ENCODE measurements at places on chromosomes 7 and 10.

- H3K27ac ChIP-seq, result no peak overlapping the region
- no peak overlapping the region for H3K4me3 ChIP-seq
- no peak for DNase-seq
- no peaks in the 10 kb centered on the region for H3K27me3 ChIP-seq
- H3K36me3 ChIP-seq, result peaks cover 13% of the 10 kb centered on the region
Observed at GRCh38 chr10:74145133-74145532, 5.5 kb downstream of the AP3M1 start.

- no peak overlapping the region for H3K4me3 ChIP-seq
- H3K27ac ChIP-seq, result no peak overlapping the region
- H3K36me3 ChIP-seq, result no peaks in the 10 kb centered on the region
Observed at GRCh38 chr7:71613313-71613712, 481.4 kb downstream of the GALNT17 start.

- peaks cover 56% of the 10 kb centered on the region for H3K36me3 ChIP-seq
- no peak for DNase-seq
- no peaks in the 10 kb centered on the region for H3K27me3 ChIP-seq
- H3K4me1 ChIP-seq, result peaks cover 57% of the 10 kb centered on the region
Observed at GRCh38 chr10:110870823-110871297, 868 bp upstream of the PDCD4 start.

- H3K27ac ChIP-seq, result peak overlapping the region; percentile 93
- peaks cover 10% of the 10 kb centered on the region for H3K36me3 ChIP-seq
- peak; percentile 40 for DNase-seq
- H3K4me3 ChIP-seq, result peak overlapping the region; percentile 61
Observed at GRCh38 chr7:44257618-44258422, 57.0 kb downstream of the YKT6 start.

DNA sequence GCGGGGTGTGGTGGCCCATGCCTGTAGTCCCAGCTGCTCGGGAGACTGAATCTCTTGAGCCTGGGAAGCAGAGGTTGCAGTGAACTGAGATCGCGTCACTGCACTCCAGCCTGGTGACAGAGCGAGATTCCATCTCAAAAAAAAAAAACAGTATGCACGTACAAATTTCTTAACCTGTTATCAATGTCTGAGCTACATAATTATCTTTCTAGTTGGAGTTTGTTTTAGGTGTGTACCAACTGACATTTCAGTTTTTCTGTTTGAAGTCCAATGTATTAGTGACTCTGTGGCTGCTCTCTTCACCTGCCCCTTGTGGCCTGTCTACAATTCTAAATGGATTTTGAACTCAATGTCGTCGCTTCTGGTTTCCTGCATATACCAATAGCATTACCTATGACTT, 40.3 kb downstream of the CD36 start:
- H3K27ac ChIP-seq, result no peak overlapping the region
- H3K4me1 ChIP-seq, result no peaks in the 10 kb centered on the region
- H3K27me3 ChIP-seq, result no peaks in the 10 kb centered on the region
- DNase-seq, result no peak
- H3K4me3 ChIP-seq, result no peak overlapping the region

DNA sequence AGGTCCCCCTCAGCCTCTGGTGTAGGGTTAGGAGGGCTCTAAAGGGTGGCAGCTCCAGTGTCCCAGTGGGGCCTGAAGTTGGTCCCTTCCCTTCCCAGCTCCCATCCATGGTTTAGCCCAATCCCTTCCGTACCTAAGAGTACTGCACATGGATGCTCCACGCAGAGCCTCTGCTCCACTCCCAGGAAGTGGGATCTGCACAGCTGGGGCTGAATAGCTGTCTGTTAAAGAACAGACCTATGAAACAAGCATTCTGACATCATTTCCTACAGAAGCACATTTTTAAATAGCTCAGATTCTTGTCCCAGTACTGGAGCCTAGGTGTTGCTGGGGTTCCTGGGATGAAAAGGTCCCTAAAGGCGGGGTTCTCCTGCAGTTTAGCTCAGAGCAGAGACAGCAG, 135.9 kb downstream of the ZMYND11 start:
- DNase-seq, result no peak
- H3K36me3 ChIP-seq, result peaks cover 2% of the 10 kb centered on the region
- H3K4me1 ChIP-seq, result no peaks in the 10 kb centered on the region
- no peaks in the 10 kb centered on the region for H3K27me3 ChIP-seq
- no peak overlapping the region for H3K4me3 ChIP-seq

DNA sequence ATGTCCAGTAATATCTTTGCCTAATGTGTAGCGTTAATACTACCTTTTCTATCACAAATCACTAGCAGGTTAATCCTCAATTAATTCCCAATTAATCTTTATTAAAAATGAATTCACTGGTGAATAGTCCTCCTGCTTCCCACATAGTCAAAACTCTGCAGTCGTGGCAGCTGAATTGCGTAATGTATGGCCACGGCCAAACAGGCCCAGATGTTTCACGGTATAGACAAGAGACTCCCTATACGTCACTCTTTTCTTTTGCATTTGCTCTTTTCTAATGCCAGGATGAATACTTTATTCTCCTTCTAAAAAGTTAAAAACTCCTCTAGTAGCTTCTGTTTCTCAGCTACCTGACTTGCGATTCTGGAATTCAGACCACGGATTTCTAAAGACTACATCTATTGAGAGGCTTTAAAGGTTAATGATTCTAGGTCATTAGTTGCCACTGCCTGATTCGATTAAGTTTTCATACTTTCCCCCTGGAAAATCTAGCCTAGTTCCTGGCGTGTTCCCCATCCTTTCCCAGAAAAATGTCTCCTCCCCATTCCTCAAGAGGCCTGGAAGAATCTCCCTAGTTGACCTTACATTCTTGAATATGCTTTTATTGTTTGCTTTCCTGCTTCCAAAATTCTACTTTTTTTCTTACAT, 16.9 kb downstream of the MEOX2 start:
- H3K27ac ChIP-seq, result no peak overlapping the region
- H3K36me3 ChIP-seq, result no peaks in the 10 kb centered on the region
- H3K4me1 ChIP-seq, result no peaks in the 10 kb centered on the region
- DNase-seq, result no peak
- H3K4me3 ChIP-seq, result no peak overlapping the region

DNA sequence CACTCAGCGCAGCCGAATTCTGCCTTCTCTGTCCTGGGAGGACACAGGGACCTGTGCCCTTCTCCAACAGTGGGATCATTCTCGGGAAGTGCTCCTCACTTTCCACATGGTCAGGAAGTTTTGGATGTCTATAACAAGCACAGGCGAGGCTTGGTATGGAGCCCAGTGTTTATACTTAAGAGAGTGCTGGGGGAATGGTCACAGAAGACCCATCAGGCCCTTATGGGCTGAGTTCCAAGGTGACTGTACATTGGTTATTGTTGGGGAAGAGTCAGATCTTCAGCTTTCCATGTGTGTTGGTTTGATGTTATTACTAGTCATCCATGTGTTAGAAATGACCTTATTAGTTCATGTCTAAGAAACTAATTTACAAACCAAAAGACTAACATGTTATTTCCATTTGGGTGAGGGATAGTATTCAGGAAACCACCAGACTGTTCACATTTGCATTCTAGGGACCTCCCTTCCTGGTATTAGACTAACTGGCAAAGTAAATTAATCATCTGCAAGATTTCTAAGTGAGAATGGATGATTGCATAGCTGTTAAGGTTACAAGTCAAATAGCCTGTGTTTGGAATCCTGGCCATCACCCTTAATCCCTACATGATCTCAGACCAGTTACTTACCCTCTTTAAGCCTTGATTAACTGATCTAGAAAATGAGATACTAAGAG, 834.2 kb downstream of the LRMDA start:
- H3K36me3 ChIP-seq, result no peaks in the 10 kb centered on the region
- no peak overlapping the region for H3K27ac ChIP-seq
- DNase-seq, result no peak
- H3K4me3 ChIP-seq, result no peak overlapping the region

DNA sequence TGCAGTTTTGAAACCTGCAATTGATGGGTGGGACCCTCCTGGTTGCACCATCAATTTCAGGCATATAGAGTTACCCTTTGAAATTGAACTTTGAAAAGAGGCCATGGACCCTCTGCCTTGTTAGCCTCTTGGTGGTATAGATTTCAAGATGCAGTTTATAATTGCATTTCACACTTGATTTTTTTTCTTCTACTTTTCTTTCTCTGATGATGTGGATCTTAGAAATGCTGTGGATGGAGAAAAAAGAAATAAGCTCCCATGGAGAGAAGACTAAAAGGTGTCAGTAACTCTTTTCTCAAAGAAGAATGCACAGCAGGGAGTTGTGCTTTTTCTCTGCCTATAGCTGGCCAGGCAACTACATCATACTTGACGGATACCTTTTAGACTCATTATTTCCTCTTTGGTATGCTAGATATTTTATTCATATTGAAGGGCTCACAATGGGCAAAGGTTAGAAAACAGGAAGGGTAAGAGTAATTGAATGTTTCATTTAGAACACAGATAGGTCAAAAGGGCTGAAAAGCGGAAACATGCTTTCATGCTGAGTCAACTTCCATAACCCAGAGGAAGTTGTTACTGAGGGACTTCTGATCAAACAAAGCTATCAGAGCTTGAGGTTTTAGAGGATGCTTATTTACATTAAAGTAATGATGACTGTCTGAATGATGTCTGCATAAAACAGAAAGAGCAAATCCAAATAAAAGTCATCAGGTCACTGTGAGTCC, 773.2 kb upstream of the LRRN3 start:
- no peak overlapping the region for H3K27ac ChIP-seq
- no peak overlapping the region for H3K4me3 ChIP-seq
- DNase-seq, result no peak
- no peaks in the 10 kb centered on the region for H3K36me3 ChIP-seq
- no peaks in the 10 kb centered on the region for H3K4me1 ChIP-seq

- no peaks in the 10 kb centered on the region for H3K27me3 ChIP-seq
- DNase-seq, result no peak
- no peak overlapping the region for H3K27ac ChIP-seq
Observed at GRCh38 chr7:89503281-89503680, 651.0 kb upstream of the STEAP1 start.

DNA sequence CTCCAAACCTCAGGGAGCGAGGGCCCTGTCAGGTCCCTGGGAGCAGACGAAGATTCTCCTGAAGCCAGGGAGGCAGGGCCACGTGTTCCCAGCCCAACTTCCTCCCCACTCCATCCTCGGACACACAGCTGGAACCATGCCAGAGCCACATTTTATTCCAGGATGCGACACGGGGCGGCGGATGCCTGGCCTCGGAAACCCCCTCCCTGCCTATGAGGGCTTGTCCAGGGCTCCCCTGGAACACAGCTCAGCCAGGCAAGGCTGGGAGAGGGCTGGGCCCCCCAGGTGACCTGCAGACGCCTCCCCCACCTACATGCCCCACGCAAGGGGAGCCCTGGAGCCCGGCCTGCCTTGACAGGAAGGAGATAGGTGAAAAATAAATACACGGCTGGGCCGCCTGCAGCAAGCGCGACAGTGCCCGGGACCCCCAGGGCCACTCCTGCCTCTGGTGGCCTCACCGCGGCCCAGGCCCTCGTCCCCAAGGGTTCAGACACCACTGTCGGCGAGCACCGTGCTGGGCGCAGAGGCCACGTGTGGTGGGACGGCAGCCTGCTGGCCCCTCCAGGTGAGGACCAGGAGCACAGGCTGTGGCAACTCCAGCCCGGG, 21.5 kb downstream of the GET4 start:
- peaks cover 77% of the 10 kb centered on the region for H3K36me3 ChIP-seq
- H3K4me3 ChIP-seq, result no peak overlapping the region
- no peak for DNase-seq
- peaks cover 10% of the 10 kb centered on the region for H3K4me1 ChIP-seq
- no peak overlapping the region for H3K27ac ChIP-seq

DNA sequence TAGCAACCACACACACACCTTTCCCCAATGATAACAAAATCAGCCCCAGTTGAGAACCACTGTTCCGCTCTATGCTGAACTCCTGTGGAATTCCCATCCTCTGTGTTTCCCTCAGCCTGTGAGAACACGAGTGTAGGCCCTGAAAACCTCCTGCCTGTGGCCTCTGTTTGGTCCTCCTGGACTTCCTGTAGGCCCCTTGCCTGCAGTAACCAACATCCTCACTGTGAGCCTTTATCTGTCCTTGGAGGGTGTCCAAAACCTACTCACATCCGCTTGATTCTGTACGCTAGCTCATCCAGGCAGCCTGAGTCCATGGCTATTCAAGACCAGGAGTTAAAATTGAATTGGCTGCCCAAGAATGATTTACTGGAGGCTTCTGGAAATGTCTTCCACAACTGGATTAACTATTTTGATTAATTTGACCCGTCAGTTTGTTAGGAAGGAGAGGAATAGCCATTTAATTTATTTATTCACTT, 149.8 kb downstream of the AKR1D1 start:
- H3K4me3 ChIP-seq, result no peak overlapping the region
- H3K4me1 ChIP-seq, result no peaks in the 10 kb centered on the region

DNA sequence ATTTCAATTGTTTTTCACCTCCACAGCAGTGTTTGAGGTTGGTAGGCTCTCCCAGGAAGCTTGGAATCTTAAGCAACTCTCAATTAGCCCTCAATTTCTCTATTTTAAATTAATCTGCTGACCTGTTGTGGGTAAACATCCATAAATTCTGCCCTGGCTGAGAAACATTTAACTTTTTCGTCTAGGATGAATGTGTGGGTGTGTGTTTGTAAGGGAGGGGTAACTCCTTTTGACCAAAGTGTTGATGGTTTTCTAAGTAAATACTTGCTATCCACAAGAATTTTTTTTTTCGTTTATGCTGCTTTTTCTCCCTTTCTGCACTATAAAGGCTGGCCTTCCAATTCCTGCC, 973 bp downstream of the PPP3CB start:
- DNase-seq, result no peak
- peaks cover 15% of the 10 kb centered on the region for H3K36me3 ChIP-seq
- H3K4me3 ChIP-seq, result peak overlapping the region; percentile 97
- H3K27ac ChIP-seq, result peak overlapping the region; percentile 86
- H3K4me1 ChIP-seq, result peaks cover 56% of the 10 kb centered on the region

DNA sequence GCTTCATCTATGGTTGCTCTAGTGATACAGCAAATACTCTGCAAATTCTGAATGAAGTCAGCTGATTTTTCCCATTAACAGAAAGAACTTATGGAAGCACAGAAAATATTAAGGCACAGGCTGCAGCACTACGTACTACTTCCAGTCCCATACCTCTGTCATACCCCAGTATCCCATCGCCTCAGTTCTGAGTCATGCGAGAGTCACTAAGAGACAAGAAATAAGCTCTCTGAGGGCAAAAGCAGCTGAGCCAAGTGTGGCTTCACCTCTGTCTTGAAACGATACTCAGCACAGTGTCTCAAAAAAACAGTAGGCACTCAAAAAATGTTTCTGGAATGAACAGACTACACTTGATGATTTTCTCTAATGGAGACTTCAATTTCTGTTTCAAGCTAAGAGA, 48.2 kb downstream of the EZH2 start:
- DNase-seq, result no peak
- H3K4me3 ChIP-seq, result no peak overlapping the region
- H3K27ac ChIP-seq, result no peak overlapping the region
- peaks cover 35% of the 10 kb centered on the region for H3K36me3 ChIP-seq
- H3K4me1 ChIP-seq, result peaks cover 12% of the 10 kb centered on the region

DNA sequence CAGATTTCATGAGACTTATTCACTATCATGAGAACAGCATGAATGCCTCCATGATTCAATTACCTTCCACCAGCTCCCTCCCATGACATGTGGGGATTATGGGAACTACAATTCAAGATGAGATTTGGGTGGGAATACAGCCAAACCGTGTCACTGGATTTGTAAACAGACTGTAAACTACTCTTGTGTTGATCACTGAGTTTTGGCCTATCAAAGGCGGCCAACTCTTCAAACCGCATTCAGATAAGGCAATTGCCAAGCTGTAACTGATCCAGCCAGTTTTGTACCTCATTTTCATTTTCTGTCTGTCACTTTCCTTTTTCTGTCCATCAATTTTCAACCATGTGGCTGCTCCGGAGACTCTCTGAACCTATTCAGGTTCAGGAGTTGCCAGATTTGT, 27.2 kb upstream of the PAPSS2 start:
- no peaks in the 10 kb centered on the region for H3K36me3 ChIP-seq
- H3K27me3 ChIP-seq, result no peaks in the 10 kb centered on the region
- peaks cover 11% of the 10 kb centered on the region for H3K4me1 ChIP-seq
- no peak overlapping the region for H3K4me3 ChIP-seq
